GM03348 (cell line): ENCODE measurements at places on chromosomes 1 and 21.

DNA sequence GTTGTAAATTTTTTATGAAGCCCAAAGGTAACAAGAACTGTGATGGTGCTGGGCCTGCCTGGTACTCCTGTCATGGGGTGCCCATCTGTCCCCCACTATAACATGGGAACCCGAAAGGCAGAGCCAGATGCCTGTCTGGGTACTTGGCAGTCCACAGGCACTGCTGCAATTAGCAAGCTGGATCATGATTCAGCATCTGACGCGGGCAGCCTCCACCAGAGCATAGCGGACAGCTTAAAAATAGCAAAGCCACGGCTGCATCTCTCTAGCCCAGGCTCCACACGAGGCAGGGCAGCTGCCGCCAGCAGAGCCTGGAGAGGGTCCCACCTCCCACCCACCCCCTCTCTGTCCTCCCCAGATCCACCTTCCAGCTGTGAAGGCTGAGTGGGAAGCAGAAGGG is 22.9 kb downstream of the SUSD4 start:
- peak; percentile 65 for DNase-seq

DNA sequence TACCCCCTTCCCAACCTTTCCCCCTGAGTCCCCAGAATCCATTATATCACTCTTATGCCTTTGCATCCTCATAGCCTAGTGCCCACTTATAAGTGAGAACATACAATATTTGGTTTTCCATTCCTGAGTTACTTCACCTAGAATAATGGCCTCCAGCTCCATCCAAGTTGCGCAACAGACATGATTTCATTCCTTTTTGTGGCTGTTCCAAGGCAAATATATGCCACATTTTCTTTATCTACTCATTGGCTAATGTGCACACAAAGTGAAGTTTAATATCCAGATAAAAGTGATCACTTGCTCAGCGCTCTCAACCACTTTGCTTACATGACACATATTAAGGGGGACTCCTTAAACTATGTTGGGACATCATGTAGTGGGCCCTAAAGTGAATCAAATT is 72.4 kb upstream of the TIAM1 start:
- DNase-seq, result no peak

DNA sequence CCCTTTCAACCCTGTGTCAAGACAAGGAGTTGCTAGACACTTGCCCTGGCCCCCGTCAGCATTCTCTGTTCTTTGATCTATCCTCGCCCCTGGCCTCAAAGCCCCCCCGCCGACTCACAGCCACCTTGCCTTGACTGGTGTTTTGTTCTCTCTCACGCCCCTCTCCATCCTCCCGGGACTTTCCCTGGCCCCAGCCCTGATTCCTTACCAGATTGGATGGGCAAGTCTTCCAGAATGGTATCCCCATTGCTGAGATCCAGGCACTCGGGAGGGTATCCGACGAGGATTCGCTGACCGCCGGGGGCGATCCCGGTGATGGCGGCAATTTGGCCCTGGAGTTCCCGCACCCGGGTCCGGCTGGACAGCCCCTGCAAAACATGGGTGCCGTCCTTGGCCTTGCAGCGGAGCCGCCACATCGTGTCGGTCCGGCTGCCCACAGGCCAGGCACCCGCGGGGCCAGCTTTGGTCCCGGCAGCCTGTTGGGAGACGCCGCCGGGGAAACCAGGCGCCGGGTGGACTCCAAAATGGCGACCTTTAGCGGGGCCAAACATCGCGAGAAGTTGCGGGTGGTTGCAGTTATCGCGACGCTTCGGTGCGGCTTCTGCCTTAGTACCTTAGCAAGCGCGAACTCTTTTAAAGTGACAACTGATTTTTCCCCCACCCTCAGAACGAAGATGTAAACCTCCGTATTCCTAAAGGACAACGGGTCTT is 373 bp downstream of the YOD1 start:
- peak; percentile 90 for DNase-seq

- DNase-seq, result no peak
These were observed 127.7 kb downstream of the DMRTA2 start for GRCh38 chr1:50295566-50295965.

DNA sequence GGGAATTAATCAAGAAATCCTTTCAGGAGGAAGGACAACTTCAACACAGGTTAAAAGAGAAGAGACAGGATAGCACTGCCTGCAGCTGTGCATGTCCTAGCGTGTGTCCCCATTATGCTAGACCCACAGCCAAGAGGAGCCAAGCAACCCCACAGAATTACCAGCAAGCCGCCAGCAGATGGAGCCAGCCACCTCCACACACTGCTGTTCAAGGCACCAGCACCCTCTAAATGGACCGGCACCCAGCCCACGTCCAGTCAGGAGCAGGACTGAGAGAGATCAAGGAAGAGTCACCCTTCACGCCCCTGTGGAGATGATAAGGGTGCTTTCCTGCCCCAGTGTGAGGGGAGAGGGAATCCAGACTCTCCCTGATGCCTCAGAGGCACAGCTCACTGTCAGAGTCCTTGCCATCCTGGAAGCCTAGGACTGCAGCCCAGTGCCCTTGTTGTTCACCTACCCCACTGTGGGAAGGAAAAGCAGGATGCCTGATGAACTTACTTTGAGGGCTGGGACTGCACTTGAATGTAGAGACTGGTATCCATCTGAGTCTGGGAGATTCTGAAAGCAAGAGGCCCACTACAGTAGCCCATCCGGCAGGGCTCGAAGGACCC is 37.1 kb upstream of the CTTNBP2NL start:
- peak; percentile 84 for DNase-seq

DNA sequence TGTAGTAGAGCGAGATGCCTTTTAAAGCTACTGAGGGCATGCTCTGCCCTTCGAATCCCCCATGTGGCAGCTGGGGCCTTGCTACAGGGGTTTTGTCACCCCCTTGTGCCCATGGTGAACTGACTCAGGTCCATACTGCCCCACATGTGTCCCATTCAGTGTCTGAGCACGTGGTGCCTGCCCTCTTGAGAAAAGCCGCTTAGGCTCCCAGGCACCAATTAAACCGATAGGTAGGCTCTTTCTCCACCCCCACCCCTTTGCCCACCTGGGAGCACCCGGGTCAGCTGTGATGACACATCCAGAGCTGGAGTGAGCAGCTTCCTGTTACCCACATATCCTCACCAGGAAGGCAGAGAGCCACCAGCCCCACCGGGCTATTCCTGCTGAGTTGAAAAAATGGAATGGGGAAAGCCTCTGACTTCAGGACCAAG is 30.5 kb downstream of the TMCC2 start:
- DNase-seq, result peak; percentile 46

DNA sequence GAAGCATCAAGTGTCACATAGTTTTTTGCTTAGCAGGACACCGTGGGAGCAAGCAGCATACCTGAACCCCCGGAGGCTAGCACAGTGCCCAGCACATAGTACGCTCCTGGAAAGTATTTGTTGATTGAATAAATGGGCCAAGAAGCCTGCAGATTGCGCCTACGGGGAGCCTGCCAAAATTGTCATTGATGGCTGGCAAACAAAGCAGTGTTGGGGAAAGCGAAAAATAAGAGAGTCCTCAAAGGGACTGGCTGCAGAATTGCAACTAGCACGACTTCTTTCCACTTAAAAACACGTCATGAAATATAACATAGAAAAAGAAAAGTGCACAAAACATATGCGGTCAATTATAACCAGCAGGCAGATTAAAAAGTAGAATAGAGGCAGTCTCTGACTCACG is 125.2 kb upstream of the GALNT2 start:
- no peak for DNase-seq

GRCh38 chr1:208089149-208089548 is 155.0 kb downstream of the PLXNA2 start:
- peak; percentile 20 for DNase-seq

DNA sequence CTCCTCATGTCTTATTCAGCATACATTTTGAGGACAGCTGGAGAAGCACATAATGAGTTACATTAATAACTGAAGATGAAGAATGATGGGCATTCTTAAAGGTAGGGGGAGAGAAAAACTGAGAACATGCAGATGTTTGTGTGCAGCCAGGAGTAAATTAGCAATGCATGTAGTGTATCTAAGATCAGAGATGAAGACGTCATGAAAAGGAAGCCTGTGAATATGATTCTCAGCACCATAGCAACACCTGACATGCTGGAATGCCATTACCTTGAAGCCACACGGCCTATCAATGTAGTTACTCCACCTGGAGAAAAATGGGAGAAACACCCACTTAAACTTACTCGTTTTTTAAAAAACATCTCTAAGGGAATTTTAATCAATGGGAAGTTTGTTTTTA is 607.1 kb downstream of the PTPRC start:
- DNase-seq, result no peak

DNA sequence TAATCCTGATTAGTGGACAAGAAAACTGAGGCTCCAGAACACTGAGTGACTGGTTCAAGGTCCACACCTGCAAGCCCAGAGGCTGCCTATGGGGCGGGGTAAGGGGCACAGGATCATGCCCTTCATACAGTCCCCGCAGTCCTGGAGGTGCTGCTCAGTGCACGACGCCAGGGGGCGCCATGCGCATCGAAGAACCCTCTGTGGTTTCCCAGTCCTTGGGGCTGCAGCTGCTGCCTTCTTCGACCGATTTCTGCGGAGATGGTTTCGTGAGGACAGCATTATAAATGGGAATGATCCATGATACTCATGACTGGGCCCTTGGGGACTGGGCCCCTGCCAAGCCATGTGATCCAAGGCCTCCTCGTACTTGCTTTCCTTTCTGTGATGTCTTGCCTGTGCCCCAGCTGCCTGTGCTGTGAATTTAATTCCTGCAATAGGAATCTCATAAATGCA is 37.1 kb upstream of the ARHGEF10L start:
- DNase-seq, result peak; percentile 92

GRCh38 chr21:17540530-17540929 is 27.7 kb downstream of the CXADR start:
- no peak for DNase-seq

DNA sequence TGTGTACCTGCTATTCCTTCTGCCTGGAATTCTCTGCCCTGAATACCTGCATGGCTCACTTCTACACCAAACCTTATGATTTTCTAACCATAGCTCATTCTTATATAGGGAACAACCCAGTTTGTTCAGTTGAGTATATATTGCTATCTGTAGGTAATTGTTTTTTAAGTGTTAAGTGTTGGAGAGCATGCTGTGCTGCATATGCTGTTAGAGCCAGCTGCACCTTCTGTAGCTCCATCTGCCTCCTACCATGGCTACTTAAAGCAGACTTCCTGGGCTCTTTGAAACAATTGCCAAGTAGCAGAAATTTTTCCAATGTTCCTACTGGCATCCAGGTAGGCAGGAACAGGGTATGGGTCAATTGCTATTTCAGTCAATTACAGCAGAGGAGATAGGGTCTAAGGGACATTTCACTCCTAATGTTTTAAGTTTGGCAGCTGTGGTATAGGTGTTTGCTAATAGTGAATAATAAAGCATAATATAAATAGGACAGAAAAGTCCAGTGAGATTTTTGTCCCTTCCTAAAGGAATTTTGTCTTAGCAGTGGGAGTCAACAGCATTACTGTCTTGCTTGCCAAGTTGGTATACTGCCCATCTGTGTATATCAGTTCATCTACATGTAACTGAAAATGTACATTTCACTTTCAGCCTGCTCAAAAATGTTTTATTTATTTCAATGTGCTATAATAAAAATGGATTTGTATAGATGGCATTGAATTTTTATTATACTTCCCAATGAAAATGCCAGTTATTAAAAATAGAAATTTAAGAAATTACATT is 34.0 kb upstream of the C1orf115 start:
- DNase-seq, result no peak

- peak; percentile 95 for DNase-seq
These were observed 1.1 kb upstream of the PEAR1 start for GRCh38 chr1:156892190-156893047.

- no peak for DNase-seq
These were observed 48.5 kb downstream of the GNG4 start for GRCh38 chr1:235601104-235601503.

- no peak for DNase-seq
These were observed 260.4 kb upstream of the DPYD start for GRCh38 chr1:98181036-98181764.

GRCh38 chr1:116874733-116875249 is 34.9 kb upstream of the PTGFRN start:
- DNase-seq, result no peak

GRCh38 chr1:38451541-38451993 is 405.0 kb upstream of the POU3F1 start:
- DNase-seq, result peak; percentile 48

DNA sequence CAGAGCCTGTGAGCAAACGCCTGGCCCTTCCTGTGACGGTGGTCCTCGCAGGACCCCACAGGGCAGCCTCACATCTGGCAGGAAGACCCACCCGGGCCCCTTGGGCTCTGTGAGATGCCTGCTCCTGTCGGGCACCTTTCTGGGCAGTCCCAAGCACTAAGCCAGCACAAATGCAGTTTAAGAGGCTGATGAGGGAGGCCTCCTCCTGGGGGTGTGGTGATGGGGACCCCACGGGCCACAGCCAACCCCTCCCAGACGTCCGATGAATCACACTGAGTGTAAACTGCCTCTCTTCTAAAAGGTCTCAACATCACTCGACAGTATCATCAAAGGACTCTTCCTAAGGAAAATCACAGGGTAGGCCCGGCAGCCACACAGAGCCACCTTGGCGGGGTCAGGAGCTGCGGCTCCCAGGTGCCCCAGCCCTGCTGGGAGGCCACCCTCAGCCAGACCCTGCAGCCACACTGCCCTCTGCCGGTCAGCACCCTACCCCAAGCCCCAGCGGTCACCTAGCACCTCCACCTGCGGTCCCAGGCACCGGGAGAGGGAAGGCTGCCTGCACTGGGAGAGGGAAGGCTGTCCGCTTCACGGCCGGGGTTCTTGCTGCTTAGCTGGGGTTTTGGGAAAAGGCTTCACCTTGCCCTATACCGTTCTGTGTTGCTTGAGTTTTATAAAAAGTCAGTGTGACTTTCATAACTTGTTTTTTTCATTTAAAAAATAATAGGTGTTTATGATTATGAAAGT is 3.9 kb upstream of the PRKCZ start:
- DNase-seq, result peak; percentile 67

DNA sequence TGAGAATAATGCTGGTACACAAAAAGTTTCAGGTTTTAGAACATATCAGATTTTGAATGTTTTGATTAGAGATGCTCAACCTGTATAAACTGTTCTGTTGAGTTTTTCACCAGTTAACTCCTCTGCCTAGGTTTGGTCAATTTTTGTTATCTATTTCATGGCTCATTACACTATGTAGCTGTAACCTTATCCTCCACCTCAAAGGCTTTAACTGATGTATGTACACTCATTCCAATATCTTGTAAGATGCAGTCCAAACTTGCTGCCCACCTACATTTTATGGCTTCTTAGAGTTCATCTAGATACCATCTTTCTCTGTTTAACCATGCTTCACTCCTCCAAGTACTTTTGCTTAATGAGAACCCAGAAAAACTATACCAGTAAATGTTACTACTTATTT is 107.8 kb downstream of the EIF4G3 start:
- no peak for DNase-seq

GRCh38 chr1:15075817-15076216 is 77.7 kb upstream of the TMEM51 start:
- DNase-seq, result peak; percentile 36

DNA sequence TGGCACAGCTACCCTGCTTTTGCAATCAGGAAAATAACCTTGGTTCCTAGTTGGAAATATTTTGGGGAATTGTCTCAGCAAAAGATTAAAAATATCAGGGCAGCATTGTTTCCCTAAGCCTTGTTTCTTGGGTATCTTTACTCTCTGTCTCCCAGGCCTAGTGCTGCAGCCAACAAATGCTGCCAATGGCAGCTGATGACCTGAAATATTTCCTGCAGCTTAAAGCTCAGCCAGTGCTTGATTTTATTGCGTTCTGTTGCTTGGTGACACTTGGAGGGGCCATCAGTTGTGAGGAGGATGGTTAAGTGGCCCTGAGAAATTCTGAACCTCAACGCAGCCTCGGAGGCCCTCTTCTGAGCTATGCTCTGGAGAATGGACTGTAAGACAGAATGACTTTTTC is 59.4 kb upstream of the B3GALT5 start:
- DNase-seq, result no peak

GRCh38 chr1:186813420-186813819 is 15.3 kb upstream of the PLA2G4A start:
- DNase-seq, result no peak
